ENCODE measurements at places on chromosomes 3 and 15.

DNA sequence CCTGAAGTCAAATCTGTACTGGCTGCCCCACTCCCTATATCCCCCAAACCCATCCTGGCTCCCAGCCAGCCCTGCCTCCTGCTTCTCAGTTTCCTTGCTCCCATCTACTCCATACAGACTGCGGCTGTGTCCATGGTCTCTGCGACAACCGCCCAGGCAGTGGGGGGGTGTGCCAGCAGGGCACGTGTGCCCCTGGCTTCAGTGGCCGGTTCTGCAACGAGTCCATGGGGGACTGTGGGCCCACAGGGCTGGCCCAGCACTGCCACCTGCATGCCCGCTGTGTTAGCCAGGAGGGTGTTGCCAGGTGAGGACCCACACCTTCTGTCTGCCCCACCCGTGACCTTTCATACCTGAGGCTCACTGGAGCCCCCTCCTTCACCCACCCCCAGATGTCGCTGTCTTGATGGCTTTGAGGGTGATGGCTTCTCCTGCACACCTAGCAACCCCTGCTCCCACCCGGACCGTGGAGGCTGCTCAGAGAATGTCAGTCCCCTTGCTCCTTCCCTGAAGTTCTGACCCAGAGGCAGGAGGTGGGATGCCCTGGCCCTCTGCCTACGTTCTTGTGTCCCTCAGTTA lies 14.7 kb downstream of the STAB1 start:
- DNase-seq, result no peak

DNA sequence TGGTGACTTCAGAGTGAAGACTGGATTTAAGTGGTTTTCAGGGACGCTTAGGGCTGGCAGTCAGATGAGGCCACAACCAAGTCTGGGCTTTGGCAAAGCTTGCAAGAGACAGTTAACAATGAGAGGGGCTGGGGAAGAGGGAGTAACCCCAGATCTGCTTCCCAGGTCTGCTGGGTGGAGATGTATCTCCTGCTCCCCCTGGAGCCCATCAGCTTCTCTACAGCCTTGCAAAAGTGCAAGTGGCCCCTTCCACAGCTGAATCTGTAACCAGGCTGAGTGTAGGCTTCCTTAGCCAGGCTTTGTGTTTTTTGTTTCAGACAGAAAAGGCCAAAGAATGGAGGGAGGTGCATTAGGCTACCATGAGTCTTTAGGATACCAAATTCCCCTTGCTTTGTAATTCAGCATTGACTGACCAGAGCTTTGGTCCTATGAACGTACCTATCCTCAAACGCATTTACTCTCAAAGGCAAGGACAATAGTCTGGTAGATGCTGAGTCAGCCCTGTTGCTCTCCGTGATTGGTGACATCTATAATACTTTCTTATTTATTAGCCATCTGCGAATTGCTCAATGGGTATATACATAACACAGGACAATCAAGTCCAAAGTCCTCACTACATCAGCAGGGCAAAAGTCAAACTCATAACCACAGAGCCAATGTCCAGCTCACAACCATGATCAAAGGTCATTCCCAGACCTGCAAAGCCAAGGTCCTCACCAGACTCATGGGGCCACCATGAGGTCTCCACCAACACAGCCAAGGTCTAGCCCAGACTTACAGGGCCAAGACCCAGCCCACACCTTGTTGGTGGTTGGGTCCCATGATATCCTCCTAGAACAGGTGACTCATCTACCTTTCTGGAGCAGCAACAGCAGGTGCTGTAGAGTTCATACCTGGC lies 17.1 kb downstream of the CCDC13 start:
- DNase-seq, result no peak

GRCh38 chr3:43768381-43768973 lies 77.7 kb downstream of the ABHD5 start:
- no peak for DNase-seq

DNA sequence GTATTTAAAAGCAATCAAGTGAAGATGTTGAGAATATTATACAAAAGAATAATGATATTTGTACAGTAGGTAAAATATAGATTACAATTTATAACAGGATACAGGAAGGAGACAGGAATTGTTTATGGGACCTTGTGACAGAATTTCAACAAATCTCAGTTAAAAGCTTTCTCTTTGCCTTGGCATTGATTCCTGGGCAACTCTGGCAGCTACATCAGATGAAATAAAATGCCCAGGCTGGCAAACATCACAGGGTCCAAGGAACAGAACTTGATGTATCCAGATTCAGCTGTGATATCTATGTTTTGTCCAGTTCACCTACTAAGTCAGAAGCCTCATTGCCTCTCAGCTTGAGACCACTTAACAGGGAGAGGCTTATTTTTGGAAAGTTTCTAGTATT lies 473.1 kb downstream of the MCTP2 start:
- no peak for DNase-seq

DNA sequence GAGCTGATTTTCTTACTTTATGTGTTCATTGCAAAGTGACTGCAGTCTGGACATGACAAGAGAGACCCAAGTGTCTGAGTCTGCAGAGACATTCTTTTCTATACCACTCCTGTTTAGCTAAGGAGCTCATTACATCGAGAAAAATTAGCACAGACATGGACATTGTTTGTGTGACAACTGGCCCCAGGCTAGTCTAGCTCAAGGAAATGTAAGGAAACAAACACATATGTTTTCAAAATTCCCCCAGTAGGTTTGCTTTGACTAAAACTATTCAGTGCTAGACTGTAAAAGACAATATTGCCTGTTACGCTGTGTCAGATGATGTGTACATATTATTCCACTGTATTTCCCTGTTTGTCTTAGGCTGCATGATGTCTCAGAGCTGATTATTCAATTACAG lies 40.9 kb downstream of the TPRG1 start:
- no peak for DNase-seq

DNA sequence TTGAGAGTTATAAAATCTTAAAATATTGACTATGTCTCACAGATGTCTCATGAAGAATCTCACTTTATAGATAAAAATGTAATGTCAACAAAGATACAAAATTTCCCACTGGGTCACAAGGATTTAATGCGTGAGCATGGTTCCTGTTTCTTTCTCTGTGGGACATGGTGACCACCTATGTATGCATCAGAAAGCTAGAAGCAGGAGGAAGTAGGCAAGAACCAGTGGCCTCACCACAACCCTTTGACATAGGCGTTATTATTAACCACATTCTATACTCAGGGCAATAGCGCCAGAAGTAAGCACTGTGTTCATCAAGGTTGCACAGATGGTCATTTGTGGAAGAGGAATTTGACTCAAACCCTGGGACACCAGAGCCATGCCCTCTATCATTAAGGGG lies 11.7 kb upstream of the ADAMTS17 start:
- no peak for DNase-seq

DNA sequence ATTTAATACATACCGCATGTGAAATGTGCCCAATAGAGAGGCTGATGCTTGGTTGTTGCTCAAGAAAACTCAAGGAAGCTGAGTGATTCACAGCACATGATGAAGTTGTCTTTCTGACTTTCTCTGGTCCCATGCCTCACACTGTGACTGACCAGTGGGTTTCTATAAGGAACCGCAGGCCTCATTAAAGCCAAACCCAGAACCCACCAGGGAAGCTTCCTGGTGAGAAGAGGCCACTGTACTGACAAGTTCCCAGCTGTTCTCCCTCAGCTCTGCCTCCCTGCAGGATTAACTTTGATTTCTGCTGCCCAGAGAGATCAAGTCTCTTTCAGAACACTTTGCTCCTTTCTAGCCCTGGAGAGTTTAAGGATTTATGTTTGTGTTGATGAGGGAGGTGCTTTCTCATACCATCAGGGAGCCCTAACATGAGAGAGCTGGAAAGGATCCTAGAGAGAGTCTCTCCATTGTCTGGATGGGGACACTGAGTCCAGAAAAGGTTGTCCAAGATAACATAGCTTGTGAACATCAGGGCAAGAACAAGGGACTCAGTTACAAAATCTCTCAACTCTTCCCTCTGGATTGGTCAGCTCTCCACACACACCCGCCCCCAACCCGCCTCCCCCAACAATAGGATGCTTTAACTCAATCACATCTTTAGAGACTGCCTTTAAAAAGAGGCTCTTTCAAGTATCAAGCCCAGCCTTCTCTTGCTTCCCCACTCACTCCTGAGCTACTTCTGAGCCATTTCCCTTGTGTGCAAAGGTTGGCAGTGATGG lies 303.2 kb upstream of the TLE3 start:
- no peak for DNase-seq

DNA sequence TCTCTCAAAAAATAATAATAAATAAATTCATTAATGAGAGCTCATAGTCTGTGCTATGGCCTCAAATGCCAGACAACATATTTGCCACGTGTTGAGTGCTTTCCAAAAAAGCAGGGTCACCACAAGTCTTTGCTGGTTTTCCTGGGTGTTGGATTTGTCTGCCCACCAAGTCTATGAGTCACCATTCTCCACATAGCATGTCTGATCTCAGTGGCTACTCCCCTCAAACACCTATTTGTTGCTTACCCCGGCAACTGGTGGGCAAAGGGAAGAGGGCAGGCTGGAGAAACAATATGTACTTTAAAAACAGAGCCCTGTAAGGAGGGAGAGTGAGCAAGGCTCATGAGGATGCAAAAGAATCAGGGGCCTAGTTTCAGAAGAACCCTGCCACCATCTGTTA lies 120.0 kb upstream of the ARRDC4 start:
- no peak for DNase-seq

GRCh38 chr3:71048948-71049347 lies 534.6 kb downstream of the FOXP1 start:
- no peak for DNase-seq

GRCh38 chr3:115523458-115523857 lies 99.9 kb upstream of the GAP43 start:
- DNase-seq, result no peak

DNA sequence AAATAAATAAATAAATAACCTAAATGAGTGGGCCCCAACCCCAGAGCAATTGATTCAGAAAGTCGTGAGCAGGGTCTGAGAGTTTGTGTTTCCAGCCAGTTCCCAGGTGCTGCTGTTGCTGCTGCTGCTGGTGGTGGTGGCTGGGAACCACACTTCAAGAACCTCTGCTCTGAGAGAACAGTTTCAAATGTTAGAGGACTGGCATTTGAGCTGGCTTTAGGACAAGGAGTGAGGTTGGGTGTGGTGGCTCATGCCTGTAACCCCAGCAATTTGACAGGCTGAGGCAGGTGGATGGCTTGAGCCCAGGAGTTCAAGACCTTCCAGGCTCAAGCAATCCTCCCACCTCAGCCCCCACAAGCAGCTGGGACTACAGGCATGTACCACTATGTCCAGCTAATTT lies 123.1 kb upstream of the UBE2E1 start:
- no peak for DNase-seq

- no peak for DNase-seq
Observed at GRCh38 chr3:77171026-77171425, 131.1 kb downstream of the ROBO2 start.

GRCh38 chr15:70234256-70234905 lies 136.7 kb upstream of the TLE3 start:
- no peak for DNase-seq

DNA sequence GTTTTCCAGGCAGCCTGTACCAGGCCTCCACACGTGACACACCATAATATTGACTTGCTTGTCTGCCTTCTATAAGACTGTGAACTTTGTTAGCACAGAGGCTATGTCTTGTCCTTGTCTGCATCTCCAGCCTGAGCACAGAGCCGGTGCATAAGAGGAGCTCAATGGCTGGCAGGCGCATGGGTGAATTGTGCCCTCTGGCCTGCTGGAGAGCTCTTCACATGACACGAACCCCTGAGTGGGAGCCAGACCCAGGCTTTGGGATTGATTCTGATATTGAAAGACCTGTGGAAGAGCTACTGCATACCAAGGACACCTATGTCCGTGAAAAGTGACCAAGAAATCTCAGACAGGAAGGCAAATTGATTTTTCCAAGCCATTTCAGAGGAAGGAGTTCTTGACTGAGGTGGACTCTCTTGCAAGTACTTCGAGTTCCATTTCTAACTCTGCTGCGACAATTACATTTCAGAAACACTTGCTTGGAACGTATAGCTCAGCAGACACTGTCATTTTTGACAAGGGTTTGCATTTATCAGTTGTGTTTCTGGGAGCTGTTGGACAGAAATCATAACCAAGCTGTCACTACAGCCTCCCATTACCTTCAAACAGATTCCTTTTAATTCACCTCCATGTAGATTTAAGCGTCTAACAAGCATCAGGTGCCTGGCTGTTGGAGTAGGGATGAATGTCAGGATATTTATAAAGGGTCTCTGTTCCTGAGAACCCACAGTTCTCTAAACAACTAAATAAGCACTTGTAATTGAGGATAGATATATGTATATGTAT lies 281.3 kb downstream of the WDR72 start:
- DNase-seq, result no peak

DNA sequence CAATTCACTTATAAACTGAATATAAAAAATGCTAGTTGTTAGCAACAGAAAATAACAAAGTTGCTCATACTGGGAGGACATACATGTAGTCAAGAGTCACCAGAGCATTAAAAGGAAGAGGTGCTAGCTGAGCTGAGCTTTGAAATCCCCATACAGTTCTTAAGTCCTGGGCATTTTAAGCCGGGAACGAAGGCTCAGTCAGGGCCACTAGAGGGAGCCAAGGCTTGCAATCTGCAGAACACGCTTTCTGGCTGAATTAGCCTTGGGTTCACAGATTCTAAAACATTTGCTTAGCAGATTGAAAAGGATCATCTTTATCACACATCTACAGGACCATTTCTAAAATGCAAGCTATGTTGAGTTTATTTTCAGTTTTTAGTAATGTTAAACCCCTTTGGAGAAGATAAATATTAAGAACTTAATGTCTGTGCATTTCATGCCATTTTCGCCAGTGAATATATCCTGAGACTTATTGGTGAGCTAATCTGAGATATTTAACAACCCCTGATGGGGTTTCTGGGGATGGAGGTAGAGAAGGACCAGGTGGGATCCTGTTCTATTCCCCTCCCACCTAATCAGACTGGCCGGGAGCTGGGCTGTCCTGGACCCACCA lies 26.3 kb upstream of the MNS1 start:
- DNase-seq, result peak; percentile 39

GRCh38 chr15:50182219-50183013 lies 420 bp downstream of the SLC27A2 start:
- DNase-seq, result no peak

GRCh38 chr3:36904641-36905040 lies 40.2 kb downstream of the TRANK1 start:
- DNase-seq, result no peak

GRCh38 chr3:191216510-191216909 lies 17.5 kb downstream of the OSTN start:
- no peak for DNase-seq

- peak; percentile 82 for DNase-seq
Observed at GRCh38 chr3:61664105-61664482, 102.7 kb downstream of the PTPRG start.

GRCh38 chr3:56196700-56197099 lies 271.6 kb downstream of the ERC2 start:
- no peak for DNase-seq
